ENCODE measurements at places on chromosomes 1 and 21. TPM values are rescaled to one million over a fixed set of nuclear protein-coding genes. Genes with fewer than 3 reads are reported as not detected.

DNA sequence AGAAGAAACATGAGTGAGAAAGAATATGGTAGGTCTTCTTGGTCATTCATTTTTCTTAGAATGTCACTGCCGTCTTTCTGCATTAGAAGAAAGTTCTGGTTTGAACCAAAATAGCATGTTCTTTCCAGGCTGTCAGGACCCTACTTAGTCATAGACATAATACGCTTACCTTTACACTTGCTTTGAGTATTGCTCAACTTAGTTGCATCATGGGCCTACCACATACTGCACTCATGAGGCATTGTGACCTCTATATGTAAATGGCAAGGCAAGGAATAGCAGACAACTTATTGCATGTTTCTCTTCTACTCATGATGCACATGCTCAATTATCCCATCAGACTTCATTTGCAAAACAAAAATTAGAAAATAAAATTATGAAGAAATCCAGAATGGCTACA, 415.0 kb downstream of the HLX start:
- no peak for DNase-seq

DNA sequence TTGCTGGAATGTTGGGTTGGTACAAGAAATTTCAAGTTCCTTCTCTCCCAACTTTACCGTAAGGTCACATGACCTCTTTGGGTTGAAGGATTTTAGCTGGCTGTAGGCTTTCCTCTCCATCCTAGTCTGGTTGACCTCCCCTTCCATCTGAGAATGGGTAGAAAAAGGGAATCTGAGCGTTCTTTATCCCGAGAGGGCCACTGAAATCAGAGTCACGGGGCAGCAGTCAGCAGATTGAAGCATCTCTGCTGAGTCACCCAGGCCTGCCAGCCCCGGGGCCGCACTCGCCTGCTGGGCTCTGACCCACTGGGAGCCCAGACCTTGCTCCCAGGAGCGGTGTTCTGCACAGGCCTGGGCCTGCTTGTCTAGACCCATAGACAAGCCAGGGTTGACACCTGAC, 31.0 kb downstream of the TMCC2 start:
- DNase-seq, result peak; percentile 37

DNA sequence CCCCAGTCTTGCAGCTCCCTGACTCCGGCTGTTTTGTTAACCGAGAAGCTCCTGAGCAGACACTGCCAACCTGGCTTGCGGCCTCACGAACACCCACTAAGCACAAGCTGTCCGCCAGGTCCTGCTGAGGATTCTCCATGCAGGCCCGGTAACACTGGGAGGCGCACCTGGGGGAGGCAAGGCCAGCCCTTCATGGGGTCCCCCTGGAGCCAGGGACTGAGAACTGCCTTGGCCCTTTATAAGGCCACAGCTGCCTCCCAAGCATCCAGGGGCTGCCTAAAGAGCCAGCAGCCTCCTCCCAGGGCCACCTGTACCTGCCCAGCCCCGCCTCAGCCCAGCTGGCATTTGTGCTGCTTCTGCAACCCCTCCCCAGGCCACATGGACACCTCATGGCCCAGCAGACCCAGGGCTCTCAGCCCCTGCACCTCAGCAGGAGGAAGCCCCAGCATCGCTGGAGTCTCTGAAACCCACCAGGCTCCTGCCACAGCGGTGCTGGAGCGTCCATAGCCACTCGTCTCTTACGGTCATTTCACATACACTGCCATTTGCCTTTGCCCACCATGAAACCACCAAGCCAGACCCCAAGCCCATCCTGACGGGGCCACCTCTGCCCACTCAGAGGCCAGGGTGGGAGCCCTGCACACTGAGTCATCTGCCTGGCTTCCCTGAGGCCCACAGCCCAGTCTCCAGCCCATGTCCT, 82.5 kb downstream of the NPHP4 start:
- no peak for DNase-seq

The TRABD2B gene
- total RNA-seq, result 3.5 TPM

- DNase-seq, result no peak
These were observed 42.0 kb downstream of the KCNJ15 start for GRCh38 chr21:38298832-38299231.

The ADGRL4 gene
- 2.0 TPM for total RNA-seq

- no peak for DNase-seq
These were observed 237.3 kb upstream of the PROX1 start for GRCh38 chr1:213750231-213751063.

The ADAMTS4 gene
- 2.7 TPM for total RNA-seq

DNA sequence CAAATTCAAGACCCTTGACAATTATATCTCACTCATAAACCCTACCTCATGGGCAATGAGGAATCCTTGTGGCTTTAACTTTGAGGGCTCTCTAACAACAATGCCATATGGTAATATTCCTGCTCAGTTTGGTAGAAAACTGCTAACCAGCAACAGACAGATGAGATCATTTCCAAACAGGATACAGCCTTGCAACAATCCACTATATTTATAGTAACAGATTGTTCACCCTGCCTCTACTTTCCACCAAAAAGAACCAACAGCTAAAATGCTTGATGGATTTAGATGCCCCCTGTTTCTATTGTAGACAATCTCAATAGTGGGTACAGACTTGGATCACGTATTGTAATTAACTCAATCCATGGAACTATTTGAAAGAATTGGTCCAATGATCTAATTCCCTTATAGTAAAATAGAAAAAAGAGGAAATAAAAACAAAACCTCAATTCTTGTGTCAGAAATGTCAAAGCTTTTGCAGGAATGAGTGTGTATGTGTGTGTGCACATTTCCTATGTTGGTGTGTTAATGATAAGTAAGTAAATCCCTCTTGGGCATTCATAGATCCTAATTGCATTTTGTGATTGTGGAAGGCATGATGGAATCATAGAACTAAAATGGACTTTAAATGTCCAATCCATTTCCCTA, 100.0 kb upstream of the EDEM3 start:
- DNase-seq, result no peak

The SPATA46 gene
- not detected for total RNA-seq

DNA sequence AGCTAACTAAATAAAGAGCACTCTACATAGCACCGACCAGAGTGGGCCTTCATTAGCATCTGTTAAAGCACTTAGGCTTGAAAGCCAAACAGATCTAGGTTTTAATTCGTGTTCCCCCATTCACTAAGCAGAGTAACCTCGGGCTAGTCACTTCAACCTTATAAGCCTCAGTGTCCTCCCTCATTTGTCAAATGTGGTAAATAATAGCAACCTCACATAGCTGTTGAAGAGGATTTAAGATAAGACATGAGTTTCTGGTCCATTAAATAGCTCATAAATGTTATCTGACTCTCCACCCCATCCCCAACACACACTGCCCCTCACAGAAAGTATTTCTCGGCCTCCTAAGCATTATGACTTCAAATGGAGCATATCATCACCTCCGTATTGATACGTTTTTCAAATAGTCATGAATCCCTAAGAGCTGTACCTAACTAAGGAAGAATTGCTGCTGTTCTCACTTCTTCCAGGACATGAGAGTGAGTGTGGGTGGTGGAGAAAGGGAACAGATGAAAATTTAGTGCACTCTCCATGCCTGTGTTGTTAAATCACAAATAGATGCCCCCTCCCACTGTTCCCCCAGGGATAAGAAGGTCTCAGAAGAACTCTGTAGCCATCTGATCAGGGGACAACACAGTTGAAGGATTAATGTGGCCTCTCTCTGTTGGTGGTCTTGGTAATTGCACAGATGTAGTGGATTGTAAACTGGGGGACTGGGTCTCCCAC, 47.6 kb downstream of the PLPP3 start:
- no peak for DNase-seq

The TOE1 gene
- total RNA-seq, result 3.8 TPM

The TIE1 gene
- total RNA-seq, result 2.1 TPM

The FTCD gene
- total RNA-seq, result 0.47 TPM

DNA sequence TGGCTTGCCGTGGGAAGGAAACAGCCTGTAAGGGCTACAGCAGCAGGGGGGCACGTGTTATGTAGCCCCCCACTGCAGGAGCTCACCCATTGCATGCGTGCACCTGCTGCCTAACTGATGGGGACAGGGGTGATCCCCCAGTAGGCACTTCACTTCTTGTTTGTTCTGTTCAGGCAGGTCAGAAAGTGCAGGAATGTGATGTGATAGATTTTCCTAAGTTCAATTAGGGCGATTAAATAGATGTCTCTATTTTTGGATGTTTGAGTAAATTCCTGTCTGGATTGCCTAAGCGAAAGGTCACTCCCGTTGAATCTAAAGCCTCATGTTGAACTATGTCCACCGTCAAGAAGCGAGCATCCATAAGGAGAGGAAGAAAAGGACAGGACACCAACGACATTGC, 78.8 kb upstream of the LPGAT1 start:
- no peak for DNase-seq

GRCh38 chr1:42721926-42722325, 18.1 kb downstream of the CLDN19 start:
- no peak for DNase-seq

DNA sequence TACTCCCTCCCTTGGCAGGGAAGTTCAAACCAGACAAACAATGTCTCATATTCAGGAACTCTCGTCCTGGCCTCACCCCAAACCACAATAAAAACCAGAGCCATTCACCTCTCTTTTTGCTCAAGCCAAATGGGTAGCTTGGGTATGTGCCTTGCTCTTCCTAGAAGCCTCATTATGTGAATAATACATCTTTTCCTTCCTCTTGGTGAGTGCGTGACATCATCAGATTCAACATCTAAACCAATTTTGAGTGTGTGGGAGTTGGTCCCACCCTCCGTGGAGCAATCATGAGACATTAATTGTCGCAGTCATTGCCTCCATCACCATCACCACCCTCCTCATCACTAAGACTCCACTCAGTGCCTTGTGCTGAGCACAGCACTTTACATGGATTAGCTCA, 482.9 kb downstream of the PTPRU start:
- DNase-seq, result no peak

The NEGR1 gene
- total RNA-seq, result 3.0 TPM

GRCh38 chr1:53219711-53220110, 723 bp downstream of the CZIB start:
- DNase-seq, result no peak

DNA sequence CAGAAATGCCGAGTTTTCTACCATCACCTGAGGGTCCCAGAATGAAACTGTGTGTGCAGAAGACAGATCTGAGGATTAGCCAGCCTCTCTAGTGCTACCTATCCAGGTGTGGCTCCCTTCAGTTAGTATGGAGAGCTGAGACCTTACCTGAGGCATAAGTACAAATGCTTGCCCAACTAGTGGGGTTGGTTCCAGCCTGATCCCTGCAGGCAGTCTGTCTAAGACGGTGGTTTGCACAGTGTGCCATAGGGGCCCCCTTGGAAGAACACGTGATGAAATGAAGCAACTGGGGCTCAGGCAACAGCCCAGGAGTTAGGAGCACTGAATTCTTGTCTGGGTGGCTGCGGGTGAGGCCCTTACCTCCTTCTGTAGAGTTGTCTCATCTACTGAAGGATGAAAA, 15.6 kb downstream of the S100A7A start:
- DNase-seq, result no peak

- peak; percentile 69 for DNase-seq
These were observed 124.9 kb downstream of the CAPN8 start for GRCh38 chr1:223540485-223541106.

The NR5A2 gene
- 77.8 TPM for total RNA-seq

The TEKT2 gene
- 1.4 TPM for total RNA-seq

- peak; percentile 72 for DNase-seq
These were observed 2.2 kb downstream of the PAQR6 start for GRCh38 chr1:156245451-156246232.

- no peak for DNase-seq
These were observed 3.8 kb upstream of the LRRC47 start for GRCh38 chr1:3799976-3800685.

DNA sequence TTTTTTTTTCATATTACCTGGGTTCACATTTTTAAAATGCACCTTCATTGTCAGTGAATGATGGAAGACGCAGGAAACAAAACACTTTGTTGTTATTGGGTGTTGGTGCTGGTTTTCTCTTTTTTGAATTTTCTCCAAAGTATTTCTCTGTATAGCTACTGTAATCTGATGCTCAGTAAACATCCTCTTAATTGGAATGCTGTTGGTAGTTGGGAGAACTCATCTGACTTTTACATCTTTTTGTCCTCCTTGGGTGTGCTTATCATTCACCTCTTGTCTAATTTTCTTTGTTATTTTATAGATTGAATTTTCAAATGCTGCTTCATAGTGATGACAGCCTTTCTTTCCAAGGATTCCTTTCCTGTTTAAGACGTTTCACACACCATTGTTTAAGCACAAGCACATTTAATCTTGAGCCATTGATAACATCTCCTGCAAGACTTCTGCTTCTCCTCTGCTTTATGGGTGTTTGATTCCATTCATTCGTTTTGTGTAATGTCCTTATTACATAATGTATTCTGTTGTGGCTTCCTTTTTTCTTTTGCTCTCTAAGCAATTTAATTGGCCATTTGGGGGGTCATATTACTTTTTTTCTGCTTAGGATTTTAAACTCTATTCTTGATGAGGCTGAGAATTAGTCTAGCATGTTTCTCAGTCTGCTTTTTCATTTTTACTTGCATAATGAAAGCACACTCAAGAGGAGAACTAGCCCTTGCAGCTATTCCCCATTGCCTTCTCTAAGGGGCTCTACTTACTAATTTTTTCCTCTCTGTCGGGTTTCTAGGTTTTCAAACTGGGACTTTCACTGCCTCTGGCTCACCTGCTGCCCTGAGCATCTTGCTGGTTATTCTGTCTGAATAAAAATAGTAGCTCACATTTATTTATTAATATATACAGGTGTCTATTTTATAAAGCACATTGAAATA, 42.0 kb upstream of the CD34 start:
- DNase-seq, result no peak

GRCh38 chr21:17775431-17776126, 43.6 kb downstream of the C21orf91 start:
- no peak for DNase-seq

The BATF3 gene
- 0.95 TPM for total RNA-seq

GRCh38 chr1:54403808-54404261, 2.4 kb downstream of the SSBP3 start:
- DNase-seq, result no peak

DNA sequence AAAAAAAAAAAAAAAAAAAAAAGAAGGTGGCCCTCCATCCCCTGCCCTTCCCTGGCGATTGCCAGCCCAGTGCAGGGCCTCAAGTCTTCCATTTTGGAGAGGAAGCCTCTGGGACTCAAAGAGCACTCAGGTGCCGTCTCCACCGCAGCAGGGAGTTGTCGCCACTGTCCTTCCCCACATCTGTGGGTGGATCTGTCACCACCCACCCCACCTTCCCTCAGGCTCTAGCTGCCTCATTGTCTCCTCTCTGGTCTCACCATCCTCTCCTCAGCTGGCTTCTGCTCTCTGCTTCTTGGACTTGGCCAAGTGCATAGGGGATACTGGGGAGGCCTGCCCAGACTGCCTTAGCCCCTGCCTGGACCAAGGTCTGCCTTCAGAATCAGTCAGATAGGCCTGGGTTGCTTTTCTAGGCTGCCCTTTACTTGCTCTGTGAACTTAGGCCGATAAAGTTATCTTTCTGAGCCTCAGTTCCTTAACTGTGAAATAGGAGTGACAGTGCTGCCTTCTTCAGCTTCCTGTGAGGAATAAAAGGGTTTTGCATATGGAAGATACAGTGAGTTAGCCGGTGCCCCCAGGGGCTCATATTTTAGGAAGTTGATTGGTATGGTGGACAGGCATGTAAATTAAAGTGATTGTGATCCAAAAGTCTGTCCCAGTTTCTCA, 15.8 kb downstream of the RCC1 start:
- no peak for DNase-seq

Data from pancreas (tissue), 10 donors.